ENCODE measurements at places on chromosomes 12 and 14.

DNA sequence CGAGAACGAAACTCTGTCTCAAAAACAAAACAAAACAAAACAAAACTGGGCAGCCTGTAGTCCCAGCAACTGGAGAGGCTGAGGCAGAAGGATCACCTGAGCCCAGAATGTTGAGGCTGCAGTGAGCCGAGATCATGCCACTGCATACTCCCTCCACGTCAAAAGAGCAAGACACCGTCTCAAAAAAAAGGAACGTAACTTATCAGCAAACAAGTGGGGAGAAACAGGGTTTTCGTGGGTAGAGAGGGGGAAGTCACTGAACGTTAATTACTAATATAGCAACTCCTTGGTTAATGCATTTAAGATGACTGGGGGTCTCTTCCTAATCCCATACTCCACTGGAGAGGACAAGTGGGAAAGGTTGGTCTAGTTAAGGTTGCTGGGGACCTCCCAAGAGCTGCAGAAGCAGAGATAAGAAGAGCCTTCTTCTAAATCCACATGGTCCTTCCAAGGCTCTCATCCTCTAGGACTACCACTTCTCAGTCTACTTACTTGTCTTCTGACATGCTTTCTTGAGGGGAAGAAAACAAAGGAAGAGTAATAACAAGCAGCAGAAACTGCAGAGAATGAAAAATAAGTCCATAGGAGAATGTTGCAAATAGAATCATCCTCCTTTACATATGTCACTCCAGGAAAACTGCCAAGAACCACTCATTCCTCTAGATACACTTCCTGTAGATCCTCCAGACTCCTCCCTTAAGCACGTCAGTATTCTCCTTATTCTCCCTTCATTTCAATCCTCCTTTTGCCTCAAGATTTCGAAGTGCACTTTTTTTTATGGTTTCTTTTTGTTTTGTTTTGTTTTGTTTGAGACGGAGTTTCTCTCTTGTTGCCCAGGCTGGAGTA lies 5.8 kb downstream of the NUMB start:
- DNase-seq: no peak

GRCh38 chr12:117047810-117048584 lies 51.2 kb downstream of the TESC start:
- no peak for DNase-seq

GRCh38 chr14:24360281-24360680 lies 7.7 kb upstream of the NFATC4 start:
- DNase-seq: no peak

GRCh38 chr12:2228535-2228934 lies 175.7 kb downstream of the CACNA1C start:
- no peak for DNase-seq

DNA sequence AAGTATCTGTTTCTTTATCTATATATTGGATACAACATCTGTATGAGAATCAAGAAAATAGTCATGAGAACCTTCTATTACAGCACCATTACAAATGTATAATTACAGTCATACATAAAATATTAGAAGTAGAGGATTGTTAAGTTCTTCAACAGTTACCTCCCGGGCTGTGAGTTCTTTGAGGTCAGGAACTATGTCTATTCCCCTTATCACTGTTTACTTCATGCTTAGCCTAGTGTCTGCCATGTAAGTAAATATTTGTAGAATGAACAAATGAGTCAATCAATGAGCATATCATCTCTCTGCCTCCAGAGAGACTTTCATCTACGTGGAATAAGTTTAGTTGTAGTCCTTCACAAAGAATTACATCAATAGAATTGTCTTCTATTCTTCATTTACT lies 47.2 kb downstream of the PUS7L start:
- DNase-seq: no peak

DNA sequence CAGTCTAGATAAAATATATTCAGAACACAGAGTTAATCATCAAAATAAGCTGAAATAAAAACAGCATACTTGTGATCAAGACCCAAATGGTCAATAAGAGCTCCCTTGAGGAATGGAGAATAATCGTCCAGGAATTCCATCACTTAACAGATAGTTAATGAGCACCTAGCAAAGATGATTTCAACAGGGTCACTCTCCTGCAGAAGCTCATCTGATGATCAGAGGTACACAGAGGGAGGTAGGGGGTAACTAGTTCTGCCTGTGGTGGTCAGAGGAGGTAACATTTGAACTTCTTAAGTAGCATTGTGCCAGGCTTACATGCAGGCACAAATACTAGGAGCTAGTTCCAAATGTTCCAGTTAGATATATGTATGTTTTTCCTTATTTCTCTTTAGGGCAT lies 9.5 kb downstream of the MED13L start:
- DNase-seq: no peak

DNA sequence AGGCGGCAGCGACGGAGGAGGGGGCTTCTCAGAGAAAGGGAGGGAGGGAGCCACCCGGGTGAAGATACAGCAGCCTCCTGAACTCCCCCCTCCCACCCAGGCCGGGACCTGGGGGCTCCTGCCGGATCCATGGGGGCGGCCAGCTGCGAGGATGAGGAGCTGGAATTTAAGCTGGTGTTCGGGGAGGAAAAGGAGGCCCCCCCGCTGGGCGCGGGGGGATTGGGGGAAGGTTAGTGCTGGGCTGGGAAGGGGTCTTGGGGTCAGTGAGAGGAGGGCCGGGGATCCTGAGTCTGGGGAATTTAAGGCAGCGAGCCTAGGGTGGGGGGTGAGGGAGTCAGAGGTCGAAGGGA lies 203 bp downstream of the NFATC4 start:
- DNase-seq: no peak

DNA sequence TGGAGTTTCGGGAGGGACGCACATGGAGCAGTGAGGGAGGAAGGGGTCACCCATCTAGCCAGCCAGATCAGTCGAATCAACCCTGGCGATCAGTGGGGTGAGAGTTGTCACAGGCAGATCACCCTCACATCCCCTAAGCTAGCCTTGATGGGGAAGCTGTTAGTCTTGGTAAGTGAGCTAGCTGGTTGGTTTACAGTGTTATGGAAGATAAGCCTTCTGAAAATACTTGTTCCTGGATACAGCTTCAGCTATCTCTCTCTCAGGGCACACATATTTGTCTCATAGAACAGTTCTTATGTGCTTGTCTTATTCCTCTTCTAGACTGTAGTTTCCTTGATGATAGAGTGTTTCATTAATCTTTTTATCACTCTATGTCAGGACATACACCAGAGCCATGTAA lies 26.2 kb upstream of the MANSC4 start:
- no peak for DNase-seq

DNA sequence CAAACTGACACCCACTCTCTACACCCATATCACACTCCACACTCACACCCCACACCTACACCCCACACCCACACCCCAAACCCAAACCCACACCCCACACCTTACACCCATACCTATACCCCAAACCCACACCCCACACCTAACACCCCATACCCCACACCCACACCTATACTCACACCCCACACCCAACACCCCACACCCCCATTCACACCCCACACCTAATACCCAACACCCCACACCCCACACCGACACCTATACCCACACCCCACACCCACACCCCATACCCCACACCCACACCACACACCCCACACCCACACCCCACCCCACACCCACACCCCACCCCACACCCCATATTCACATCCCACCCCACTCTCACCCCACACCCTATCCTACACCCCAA lies 38.5 kb downstream of the TMEM120B start:
- DNase-seq: no peak

GRCh38 chr14:60204843-60205774 lies 39.9 kb upstream of the DHRS7 start:
- no peak for DNase-seq

DNA sequence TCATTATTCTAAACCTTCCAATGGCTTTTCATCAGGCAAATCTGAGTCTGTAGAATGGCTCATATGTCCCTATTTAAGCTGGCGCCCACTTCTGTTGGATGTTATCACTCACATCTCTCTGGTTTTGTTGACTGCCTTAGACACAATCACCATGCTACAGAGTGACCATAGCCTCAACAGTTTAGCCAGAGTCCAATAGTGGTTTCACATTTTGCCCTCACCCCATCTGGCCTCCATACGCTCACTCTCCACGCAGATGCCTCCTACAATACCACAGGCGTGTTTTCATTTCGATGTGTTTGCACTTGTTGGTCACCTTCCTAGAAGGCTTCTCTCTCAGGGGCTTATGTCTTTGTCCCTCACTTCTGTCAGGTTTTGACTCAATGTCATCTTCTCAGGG lies 3.4 kb downstream of the KLRB1 start:
- DNase-seq: no peak

- no peak for DNase-seq
Observed at GRCh38 chr12:65432114-65432513, 153.6 kb downstream of the MSRB3 start.

- no peak for DNase-seq
Observed at GRCh38 chr14:62691647-62692489, 353.4 kb downstream of the KCNH5 start.

DNA sequence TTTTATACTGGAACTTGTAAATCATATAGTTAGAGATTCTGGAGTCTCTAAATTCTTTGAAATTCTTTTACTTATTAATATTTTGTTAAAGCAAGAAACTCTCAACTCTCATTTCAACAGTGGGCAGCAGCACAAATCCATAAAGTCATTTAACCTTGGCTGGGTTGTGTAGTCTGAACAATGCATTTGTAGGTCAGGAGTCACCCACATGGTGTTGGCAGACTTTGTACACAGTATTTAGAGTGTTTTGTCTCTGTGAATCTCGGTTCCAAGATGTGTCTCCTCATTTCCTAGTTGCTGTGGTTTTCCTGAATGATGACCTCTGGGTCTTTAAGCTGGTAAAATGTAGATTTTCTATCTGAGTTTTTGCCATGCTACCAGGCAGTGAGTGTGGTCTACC lies 20.8 kb upstream of the STRAP start:
- DNase-seq: no peak

- no peak for DNase-seq
Observed at GRCh38 chr14:20409226-20409625, 4.1 kb downstream of the TEP1 start.

DNA sequence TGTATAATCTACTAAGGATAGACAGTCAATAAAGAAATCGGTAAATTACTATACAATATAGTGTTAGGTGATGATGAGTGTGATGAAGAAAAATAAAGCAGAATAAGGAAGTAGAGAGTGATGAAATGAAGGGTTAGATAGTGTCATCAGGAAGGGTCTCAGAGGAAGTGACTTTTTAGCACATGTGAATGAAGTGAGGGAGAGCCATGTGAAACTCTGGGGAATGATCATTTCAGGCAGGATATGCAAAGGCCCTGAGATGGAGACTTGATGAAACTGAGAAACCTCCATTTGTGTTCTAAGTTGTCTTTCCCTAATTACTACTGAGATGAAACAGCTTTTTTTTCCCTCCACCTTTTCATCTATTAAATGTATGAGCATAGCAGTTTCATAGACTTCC lies 19.4 kb upstream of the GNPTAB start:
- peak; percentile 37 for DNase-seq

GRCh38 chr14:22613106-22613695 lies 15.1 kb downstream of the ABHD4 start:
- no peak for DNase-seq

DNA sequence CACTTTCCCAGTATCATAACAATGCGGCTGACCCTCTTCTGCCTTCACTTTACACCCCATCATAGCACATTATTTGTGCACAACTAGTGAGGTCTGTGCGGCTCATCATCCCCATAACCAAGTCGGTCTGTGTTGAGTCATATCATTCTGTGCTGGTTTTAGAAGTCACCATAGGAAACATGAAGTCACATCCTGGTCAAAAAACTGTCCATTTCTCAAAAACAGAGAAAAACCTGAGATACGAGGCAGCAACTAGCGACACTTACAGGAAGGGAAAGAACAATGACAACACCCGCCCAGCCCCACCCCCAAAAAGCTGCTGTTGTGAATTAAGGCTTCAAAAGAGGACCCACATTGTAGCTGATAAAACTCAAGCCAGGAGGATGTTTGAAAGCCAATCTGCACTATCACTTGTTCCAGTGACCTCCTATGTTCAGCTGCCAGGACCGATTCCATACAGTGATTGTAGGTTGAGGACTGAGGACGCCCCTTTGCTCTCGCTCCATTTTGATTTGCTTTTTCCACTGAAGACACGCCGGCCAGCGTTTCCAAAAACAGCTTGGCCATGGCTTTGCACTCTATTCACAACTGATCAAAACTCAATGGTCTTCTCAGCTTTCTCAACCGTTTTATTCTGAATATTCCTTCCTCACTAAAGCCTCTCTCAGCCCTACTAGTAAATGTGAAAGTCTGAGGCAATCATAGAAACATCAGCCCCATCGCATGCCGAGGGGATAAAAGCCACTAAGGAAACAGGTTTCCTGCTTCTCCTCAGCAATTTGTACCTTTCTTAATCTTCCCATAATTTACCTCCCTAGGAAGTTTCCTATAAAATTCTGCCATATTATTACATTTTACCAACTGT lies 87.5 kb downstream of the DUSP16 start:
- no peak for DNase-seq

DNA sequence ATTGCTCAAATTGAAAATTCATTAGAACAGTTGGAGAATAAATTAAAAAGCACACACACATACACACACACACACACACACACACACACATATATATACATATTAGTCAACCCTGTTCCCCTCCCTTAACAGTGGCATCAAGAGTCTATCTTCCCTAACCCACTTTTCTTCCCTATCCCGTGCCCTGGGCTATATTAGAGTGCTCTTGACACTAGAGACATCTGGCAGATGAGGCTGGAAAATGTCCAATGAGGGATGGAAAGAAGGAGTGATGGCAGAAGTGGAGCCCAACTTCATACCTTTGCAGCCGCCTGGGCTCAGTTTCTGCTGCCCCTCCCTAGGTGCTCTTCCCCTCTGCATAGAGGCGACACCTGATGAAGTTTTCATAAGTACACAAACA lies 172.4 kb upstream of the NUDT4 start:
- no peak for DNase-seq

GRCh38 chr14:104970231-104971068 lies 7.7 kb downstream of the AHNAK2 start:
- DNase-seq: no peak

GRCh38 chr14:99986396-99986795 lies 78.8 kb upstream of the EVL start:
- DNase-seq: no peak

GRCh38 chr12:65949971-65950370 lies 125.7 kb downstream of the HMGA2 start:
- DNase-seq: no peak

GRCh38 chr14:53953828-53954550 lies 2.6 kb downstream of the BMP4 start:
- DNase-seq: no peak

DNA sequence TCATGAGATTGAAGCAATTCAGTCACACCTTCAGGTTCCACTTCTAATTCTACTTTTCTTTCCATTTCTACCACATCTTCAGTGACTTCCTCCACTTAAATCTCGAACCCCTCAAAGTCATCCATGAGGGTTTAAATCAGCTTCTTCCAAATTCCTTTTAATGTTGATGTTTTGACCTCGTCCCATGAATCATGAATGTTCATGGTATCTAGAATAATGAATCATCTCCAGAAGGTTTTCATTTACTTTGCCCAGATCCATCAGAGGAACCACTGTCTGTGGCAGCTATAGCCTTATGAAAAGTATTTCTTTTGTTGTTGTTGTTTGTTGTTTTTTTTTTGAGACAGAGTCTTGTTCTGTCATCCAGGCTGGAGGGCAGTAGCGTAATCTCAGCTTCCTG lies 7.6 kb downstream of the RXYLT1 start:
- no peak for DNase-seq

All from SIG-M5 (cell line).